ENCODE measurements at places on chromosomes 6 and 20. TPM values are rescaled to one million over a fixed set of nuclear protein-coding genes. Genes with fewer than 3 reads are reported as not detected.
A peak's percentile ranks its signal among the peaks of the same experiment; 100 is the strongest.

DNA sequence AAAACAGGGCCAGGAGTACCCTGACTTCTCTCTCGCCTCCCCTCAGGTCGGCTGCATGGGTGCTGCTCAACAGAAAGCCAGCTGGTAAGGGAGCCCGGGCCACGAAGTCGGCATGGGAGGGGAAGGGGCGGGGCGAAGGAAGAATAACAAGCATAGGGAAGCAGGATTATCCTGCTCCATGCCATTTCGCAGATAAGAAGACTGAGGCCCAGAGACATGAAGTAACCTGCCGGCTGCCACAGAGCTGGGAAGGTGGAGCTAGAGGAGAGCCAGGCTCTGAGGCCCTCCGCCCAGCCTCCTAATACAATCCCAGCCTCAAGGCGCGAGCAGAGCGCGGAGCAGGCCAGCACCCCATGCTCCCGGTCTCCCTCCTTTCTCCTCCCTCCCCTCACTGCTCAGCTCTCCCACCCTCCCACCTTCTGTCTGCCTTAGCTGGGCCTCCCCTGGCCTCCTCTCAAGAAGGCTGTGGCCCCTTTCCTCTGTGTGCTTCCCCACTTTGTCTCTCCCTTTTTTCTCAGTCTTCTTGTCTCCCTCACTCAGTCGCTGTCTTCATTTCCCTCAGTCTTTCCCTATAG lies 13.2 kb upstream of the HMGA1 start:
- DNase-seq = no peak
- no peaks in the 10 kb centered on the region for H3K36me3 ChIP-seq
- no peaks in the 10 kb centered on the region for H3K27me3 ChIP-seq
- peak overlapping the region; percentile 51 for H3K4me3 ChIP-seq
- peaks cover 31% of the 10 kb centered on the region for H3K4me1 ChIP-seq

- no peak for DNase-seq
- no peaks in the 10 kb centered on the region for H3K36me3 ChIP-seq
- H3K4me1 ChIP-seq = no peaks in the 10 kb centered on the region
- no peak overlapping the region for H3K27ac ChIP-seq
- H3K27me3 ChIP-seq = no peaks in the 10 kb centered on the region
- H3K4me3 ChIP-seq = no peak overlapping the region
Observed at GRCh38 chr6:99032396-99032795, 84.7 kb upstream of the FBXL4 start.

GRCh38 chr6:6729971-6730370 lies 141.5 kb downstream of the LY86 start:
- H3K4me1 ChIP-seq = no peaks in the 10 kb centered on the region
- H3K4me3 ChIP-seq = no peak overlapping the region

RIMS4 gene
- total RNA-seq = not detected

SLC17A1 gene
- total RNA-seq = not detected

RTN4IP1 gene
- total RNA-seq = 14.3 TPM

DNA sequence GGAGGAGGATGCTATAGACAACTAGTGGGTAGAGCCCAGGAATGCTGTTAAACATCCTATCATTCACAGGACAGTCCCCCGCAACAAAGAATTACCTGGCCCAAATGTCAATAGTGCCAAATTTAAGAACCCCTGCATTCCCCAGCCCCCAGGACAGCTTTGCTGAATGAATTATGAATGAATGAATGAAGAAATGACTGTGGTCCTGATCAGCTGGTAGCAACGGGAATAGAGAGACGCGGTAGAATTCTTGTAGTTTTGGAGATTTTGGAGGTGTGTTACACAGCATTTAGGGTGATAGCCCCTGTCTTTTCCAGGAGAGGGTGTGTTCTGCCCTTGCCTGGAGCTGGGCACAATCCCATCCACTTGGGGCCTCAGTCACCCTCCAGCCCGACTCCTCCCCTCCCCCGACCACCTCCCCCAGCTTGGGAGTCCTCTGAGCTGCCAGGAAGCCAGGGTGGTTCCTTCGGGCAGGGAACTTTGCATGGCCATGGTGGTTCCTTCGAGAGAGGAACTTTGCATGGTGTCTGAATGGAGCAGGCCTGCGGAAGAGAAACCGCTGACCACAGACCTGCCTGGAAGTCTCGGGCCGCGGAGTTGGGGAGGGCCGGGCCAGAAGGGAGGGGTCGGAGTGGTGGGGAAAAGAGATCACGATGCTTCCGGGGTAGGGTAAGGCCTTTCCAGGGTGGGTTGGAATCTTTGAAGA lies 1.0 kb upstream of the HCK start:
- peaks cover 23% of the 10 kb centered on the region for H3K4me1 ChIP-seq
- no peaks in the 10 kb centered on the region for H3K27me3 ChIP-seq
- no peak for DNase-seq
- no peak overlapping the region for H3K4me3 ChIP-seq
- no peaks in the 10 kb centered on the region for H3K36me3 ChIP-seq

DNA sequence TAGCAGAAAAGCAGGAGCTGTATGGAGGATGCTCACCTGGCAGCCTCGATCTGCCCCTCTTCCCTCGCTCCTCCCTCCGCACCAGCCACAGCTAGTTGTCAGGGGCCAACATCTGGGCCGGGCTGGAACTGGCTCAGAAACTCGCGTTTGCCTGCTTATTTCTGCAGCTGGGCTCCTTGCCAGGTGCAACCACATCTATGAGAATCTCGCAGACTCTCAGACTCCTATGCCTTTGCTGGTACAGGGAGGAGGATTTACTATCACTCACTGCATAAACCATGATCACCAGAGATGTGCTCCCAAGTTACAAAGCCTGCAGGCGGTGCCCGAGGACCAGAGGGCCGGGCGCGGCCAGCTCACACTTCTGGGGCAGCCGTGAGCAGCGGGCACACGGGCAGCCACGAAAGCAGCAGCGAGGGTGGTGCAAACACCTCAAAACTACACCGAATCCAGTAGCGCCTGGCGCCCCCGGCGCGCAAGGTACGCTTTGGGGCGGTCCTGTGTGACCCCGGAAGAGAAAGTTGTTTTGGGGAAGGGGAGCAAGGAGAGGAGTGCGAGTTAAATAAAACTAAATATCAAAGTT lies 577 bp upstream of the LRRC1 start:
- DNase-seq = peak; percentile 67
- no peaks in the 10 kb centered on the region for H3K27me3 ChIP-seq
- no peaks in the 10 kb centered on the region for H3K36me3 ChIP-seq
- H3K27ac ChIP-seq = no peak overlapping the region
- H3K4me3 ChIP-seq = peak overlapping the region; percentile 71
- peaks cover 22% of the 10 kb centered on the region for H3K4me1 ChIP-seq

GRCh38 chr20:47231382-47232039 lies 125.0 kb downstream of the ZMYND8 start:
- peaks cover 10% of the 10 kb centered on the region for H3K4me1 ChIP-seq
- H3K27me3 ChIP-seq = no peaks in the 10 kb centered on the region
- H3K27ac ChIP-seq = no peak overlapping the region
- DNase-seq = no peak
- H3K36me3 ChIP-seq = peaks cover 62% of the 10 kb centered on the region

EGFL8 gene
- 4.9 TPM for total RNA-seq

GRCh38 chr20:4441191-4441590 lies 280.5 kb upstream of the PRND start:
- H3K27ac ChIP-seq = no peak overlapping the region
- H3K4me1 ChIP-seq = no peaks in the 10 kb centered on the region
- H3K36me3 ChIP-seq = no peaks in the 10 kb centered on the region
- H3K27me3 ChIP-seq = no peaks in the 10 kb centered on the region

PET117 gene
- total RNA-seq = 12.2 TPM

DNA sequence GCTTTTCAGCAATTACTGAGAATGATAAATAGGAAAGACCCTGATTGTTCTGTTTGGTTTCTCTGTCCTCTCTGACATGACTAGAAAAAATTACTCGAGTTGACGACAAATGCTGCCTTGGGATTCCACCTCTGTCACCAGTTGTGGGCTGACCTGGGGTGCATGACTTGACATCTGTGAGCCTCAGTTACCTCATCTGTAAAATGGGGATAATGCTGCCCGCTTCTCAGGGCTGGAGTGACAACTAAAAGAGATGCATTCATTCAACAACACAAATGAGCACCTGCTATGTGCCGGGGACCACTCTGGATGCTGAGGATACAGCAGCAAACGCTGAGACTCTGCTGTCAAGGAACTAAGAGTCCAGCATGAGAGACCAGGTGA lies 94.8 kb downstream of the NFATC2 start:
- H3K27ac ChIP-seq = peak overlapping the region; percentile 28
- no peaks in the 10 kb centered on the region for H3K27me3 ChIP-seq
- no peak for DNase-seq
- peaks cover 74% of the 10 kb centered on the region for H3K4me1 ChIP-seq

- no peaks in the 10 kb centered on the region for H3K4me1 ChIP-seq
- no peak overlapping the region for H3K27ac ChIP-seq
- H3K4me3 ChIP-seq = no peak overlapping the region
- no peaks in the 10 kb centered on the region for H3K36me3 ChIP-seq
- no peaks in the 10 kb centered on the region for H3K27me3 ChIP-seq
- no peak for DNase-seq
Observed at GRCh38 chr6:54043360-54043759, 67.9 kb upstream of the MLIP start.

DNA sequence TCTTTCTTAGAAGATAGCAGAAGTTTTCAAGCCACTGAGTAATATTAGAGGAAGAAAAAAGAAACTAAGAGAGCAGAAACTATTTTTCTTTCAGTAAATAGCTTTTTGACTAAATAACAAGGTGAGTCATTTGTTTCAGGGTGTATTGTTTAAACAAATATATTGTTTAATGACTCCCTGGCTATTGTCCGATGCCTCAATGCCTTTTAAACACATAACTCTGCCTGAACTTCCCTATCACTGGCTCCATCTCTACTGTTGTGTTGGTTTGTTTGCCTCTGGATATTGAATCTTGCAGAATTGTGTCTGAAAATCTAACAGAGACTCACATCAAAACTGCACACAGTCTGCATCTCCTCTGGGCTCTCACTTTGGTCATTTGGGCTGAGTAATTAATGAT lies 19.6 kb upstream of the CLIC5 start:
- H3K4me3 ChIP-seq = no peak overlapping the region
- no peak overlapping the region for H3K27ac ChIP-seq
- no peaks in the 10 kb centered on the region for H3K36me3 ChIP-seq
- DNase-seq = no peak

- peaks cover 9% of the 10 kb centered on the region for H3K4me1 ChIP-seq
- no peak overlapping the region for H3K27ac ChIP-seq
- no peaks in the 10 kb centered on the region for H3K27me3 ChIP-seq
- no peaks in the 10 kb centered on the region for H3K36me3 ChIP-seq
- no peak for DNase-seq
Observed at GRCh38 chr6:75300531-75300855, 15.9 kb upstream of the TMEM30A start.

DNA sequence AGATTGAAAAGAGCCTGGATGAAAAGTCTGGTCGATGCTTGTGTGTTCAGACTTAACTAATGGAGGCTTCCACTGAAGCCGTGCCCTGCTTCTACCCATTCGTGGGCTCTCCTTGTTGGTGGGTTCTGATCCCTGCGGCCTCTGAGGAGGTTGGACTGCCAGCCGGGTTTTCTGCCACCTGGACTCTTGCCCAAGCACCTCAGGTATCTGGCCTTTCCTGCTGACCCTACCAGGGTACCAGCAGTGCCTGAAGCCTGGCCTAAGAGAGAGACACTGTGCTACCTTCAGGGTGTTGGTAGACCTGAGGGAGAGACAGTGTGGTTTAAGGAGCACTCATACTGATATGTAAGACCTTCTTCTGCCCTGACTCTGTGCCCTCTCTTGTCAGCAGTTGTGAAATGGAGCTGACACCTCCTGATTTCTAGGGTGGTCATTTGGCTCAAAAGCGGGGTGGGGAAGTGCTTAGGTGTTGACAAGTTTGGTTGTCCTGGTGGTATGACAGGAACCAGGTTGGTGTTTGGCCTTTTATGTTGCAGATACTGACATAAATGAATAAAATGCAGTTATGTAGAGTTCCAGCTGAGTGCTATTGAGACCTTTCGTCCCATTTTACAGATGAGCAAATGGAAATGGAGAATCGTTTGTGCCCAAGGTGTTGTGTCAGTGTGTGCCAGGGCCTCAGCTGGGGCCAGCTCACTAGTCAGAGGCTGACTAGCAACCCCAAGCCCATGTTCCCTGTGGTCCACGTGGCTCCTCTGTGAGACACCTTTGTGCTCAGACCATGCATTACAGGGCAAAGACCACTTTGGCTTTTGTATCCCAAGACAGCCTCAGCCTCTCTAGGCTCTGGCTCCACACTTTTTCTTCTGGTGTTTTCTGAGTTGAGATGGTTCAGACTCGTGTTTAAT lies 3.1 kb downstream of the PLCG1 start:
- H3K27ac ChIP-seq = peak overlapping the region; percentile 86
- peaks cover 63% of the 10 kb centered on the region for H3K4me1 ChIP-seq
- no peak for DNase-seq
- peaks cover 10% of the 10 kb centered on the region for H3K36me3 ChIP-seq
- H3K4me3 ChIP-seq = peak overlapping the region; percentile 6

DNA sequence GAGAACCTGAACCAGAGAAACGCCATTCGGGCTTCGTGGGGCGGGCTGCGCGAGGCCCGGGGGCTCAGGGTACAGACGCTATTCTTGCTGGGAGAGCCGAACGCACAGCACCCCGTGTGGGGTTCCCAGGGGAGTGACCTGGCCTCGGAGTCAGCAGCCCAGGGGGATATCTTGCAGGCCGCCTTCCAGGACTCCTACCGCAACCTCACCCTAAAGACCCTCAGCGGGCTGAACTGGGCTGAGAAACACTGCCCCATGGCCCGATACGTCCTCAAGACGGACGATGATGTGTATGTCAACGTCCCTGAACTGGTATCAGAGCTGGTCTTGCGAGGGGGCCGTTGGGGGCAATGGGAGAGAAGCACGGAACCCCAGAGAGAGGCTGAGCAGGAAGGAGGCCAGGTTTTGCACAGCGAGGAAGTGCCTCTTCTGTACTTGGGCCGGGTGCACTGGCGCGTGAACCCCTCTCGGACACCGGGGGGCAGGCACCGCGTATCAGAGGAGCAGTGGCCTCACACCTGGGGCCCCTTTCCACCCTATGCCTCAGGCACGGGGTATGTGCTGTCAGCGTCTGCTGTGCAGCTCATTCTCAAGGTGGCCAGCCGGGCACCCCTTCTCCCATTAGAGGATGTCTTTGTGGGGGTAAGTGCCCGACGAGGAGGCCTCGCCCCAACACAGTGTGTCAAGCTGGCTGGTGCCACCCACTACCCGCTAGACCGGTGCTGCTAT lies 904 bp downstream of the B3GALT4 start:
- peak; percentile 87 for DNase-seq
- peaks cover 35% of the 10 kb centered on the region for H3K36me3 ChIP-seq
- H3K27me3 ChIP-seq = no peaks in the 10 kb centered on the region

DNA sequence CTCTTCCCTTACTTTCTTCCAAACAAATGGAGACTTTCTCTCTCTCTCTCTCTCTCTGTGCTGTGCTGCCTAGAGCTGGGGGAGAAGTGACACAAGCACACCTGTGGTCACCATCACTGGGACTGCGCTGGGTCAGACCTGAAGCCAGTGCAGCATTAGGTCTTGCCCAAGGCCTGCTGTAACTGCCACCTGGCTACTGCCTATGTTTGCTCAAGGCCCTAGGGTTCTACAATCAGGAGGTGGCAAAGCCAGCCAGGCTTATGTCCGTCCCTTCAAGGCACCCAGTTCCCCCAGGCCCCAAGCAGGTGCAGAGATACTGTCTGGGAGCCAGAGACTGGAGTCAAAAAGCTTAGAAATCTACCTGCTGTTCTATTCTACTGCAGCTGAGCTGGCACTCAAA lies 49.4 kb upstream of the TOP1 start:
- peaks cover 5% of the 10 kb centered on the region for H3K36me3 ChIP-seq
- no peaks in the 10 kb centered on the region for H3K27me3 ChIP-seq
- no peak for DNase-seq
